Kidney epithelial cell (primary cell): ENCODE measurements at places on chromosomes 7 and 10. TPM values are rescaled to one million over a fixed set of nuclear protein-coding genes. Genes with fewer than 3 reads are reported as not detected.

Gene ASZ1
- not detected in 2 replicates for total RNA-seq

Gene LBX1
- total RNA-seq, result not detected in 2 replicates

Gene ETV1
- 3.8 and 6.1 TPM in 2 replicates for total RNA-seq

GRCh38 chr10:126909147-126909546 is 3.9 kb downstream of the DOCK1 start:
- no peak for DNase-seq

- no peak for DNase-seq
Observed at GRCh38 chr7:27103489-27104226, 1.2 kb upstream of the HOXA2 start.

- DNase-seq, result no peak
Observed at GRCh38 chr10:90136731-90137316, 435.4 kb downstream of the KIF20B start.

GRCh38 chr10:34922138-34922537 is 107.0 kb upstream of the PARD3 start:
- no peak for DNase-seq

- DNase-seq, result peak; percentile 61
Observed at GRCh38 chr7:76054123-76055120, 6.5 kb downstream of the MDH2 start.

DNA sequence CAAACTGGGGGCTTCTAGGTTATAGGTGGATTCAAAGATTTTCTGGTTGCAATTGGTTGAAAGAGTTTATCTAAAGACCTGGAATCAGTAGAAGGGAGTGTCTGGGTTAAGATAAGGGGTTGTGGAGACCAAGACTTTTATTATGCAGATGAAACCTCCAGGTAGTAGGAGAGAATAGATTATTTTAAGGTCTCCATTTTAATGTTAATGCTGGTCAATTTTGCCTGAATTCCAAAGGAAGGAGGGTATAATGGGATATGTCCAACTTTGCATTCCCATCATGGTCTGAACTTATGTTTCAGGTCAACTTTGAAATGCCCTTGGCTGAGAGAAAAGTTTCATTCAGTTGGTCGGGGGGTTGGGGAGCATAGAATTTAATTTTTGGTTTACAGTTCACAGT is 44.3 kb upstream of the SEMA3E start:
- DNase-seq, result no peak

- no peak for DNase-seq
Observed at GRCh38 chr7:43666938-43667337, 62.4 kb downstream of the COA1 start.

DNA sequence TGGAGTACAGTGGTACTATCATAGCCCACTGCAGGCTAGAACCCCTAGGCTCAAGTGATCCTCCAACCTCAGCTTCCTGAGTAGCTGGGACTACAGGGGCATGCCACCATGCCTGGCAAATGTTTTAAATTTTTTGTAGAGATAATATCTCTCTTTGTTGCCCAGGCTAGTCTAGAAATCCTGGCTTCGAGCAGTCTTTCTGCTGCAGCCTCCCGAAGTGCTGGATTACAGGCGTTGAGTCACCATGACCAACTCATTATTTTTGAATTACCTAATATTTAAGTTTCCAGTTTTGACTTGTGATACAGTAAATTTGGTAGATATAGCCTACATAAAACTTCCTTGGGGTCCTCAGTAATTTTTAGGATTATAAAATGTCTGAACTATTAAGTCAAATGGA is 74.1 kb downstream of the RUNDC3B start:
- DNase-seq, result no peak

DNA sequence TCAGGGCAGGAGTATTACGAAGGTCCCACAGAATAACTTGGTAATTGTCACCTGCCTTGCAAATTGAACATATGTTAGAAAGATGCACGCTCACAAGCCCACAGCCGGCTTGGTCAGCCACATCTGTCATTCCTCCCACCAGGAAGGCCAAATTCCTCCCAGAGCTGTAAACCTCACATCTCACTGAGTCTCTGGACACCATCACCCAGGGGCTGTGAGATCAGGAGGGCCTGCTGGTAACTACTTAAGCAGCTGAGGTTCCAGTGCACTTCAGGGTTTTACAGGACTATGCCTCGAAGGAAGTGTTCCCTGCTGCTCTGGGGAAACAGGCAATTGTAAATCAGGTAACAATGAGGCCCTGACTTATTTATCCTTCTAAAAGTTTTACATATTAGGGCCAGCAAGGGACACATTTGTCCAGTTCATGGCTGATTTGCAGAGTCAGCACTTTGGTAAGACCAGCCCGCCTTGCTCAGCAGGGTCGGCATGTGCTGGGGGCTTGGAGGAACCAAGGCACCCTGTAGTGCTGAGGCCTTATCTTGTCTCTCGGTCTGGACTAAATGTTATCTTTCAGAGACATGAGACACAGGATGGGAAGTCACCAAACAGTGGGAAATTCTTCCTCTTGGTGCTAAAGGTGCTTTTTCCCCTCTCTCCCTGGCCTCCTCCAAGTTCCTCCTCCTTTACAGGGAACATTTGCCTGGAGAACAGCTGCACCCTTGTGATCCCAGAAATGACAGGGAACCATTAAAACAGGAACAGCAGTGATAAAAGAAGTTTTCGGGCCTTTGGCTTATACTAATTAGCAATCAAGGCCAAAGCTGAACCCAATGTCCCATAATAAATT is 34.3 kb downstream of the PYROXD2 start:
- DNase-seq, result no peak

- DNase-seq, result no peak
Observed at GRCh38 chr10:62830679-62831078, 14.5 kb upstream of the EGR2 start.

- no peak for DNase-seq
Observed at GRCh38 chr7:7851381-7851780, 117.2 kb upstream of the GLCCI1 start.

- DNase-seq, result no peak
Observed at GRCh38 chr10:57809961-57810360, 457.7 kb downstream of the IPMK start.
